Vagina (tissue), 2 donors: ENCODE measurements at places on chromosomes 5 and 9.
A peak's percentile ranks its signal among the peaks of the same experiment; 100 is the strongest.

DNA sequence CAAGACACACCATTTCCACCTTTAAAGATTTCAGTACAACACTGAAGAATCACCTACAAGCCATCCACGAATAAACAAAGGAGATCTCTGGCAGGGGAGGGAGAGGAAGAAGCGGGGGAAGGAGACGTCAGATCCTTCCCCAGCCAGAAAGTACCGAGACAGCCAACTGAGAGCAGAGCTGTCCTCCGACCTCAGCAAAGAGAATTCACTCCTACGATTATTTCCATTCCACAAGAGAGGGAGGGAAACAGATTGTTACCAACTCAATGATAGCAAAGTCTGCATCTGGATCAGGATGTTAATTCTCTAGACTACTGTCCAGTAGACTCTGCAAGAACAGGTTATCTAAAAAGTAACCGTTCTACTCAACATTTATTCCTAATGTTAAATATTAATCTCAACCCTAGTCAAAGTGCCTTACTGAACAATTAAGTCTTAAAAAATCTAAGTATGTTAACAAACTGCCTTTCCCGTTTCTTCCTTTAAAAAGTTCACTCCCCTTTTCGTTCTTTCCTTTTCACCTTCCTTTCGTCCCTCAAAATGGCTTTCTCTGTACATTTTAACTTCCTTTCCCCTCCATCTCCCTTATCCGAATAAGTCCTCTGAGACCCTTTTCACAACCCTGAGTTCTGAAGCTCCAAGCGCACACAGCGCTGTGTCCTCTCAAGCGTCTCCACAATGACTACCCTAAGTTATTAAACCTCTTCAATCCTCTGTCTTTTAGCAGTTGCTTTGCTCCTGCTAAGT, 1.4 kb downstream of the CHD1 start:
- H3K36me3 ChIP-seq = peaks cover 4% of the 10 kb centered on the region
- H3K27me3 ChIP-seq = no peaks in the 10 kb centered on the region
- DNase-seq = no peak
- H3K4me1 ChIP-seq = peaks cover 44% of the 10 kb centered on the region
- H3K4me3 ChIP-seq = peak overlapping the region; percentile 99

DNA sequence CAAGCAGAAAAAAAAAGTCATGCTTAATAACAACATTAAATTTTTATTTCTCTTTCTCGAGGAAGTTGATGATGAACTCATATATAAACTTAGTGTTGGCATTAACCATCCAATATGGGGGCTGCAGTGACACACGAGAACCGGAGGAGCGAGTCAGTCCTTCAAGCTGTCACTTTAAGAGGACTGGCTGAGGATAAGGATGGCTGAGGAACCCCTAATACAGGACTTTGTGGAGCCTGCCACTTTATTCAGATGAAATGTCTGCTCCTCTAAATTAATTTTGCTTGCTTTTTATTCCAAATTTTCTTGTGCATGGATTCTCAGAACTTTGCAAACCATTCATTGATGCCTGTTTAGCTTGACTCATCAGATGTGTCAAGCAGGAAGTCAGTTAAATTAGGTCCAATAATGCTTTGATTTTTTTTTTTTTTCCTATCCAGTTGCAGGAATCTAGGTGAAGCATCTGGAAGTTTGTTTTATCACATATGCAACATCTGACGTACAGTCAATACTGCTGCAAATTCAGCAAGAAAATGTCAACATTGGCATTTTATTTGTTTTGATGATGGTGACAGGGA, 144.2 kb upstream of the COL5A1 start:
- H3K4me3 ChIP-seq = no peak overlapping the region
- no peak for DNase-seq
- peaks cover 25% of the 10 kb centered on the region for H3K4me1 ChIP-seq
- H3K36me3 ChIP-seq = no peaks in the 10 kb centered on the region

DNA sequence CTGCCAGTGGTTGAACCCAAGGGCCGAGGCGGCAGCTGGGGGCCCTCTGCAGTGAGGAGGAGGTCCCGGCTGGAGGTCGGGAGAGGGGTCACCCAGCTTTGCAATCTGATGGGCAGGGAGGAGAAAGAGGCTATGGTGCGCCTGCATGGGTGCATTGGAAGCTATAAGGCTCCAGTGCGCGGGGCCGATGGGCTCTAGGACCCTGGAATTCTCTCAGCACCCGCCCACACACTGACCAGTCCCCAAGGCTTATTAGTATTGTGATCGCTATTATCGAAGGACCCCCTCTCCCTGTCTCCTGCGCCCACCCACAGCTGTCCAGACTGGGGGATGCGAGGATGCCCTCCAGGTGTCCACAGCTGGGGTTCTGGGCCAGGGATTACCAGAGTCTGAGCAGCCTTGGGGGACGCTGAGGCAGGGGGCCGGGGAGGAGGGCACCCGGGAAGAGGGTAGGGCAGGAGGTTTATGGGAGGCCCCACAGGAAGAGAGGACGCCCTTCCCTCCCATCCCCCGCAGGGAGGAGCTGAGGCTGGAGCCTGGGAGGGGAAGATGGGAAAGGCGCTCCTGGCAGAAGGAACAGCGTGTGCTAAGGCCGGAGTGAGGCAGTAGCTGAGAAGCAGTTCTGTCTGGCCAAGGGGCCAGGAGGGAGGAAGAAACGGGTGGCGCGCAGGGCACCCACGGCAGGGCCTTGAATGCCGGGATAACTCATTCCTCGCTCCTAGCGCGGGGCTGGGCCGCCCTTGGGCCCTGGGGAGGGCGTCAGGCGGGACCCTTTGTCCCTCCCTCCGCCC, 24.2 kb downstream of the C9orf50 start:
- no peaks in the 10 kb centered on the region for H3K27me3 ChIP-seq
- DNase-seq = no peak
- H3K4me1 ChIP-seq = peaks cover 35% of the 10 kb centered on the region
- peak overlapping the region; percentile 58 for H3K4me3 ChIP-seq
- H3K27ac ChIP-seq = peak overlapping the region; percentile 96

GRCh38 chr9:134258828-134259546, 67.3 kb upstream of the RXRA start:
- H3K4me1 ChIP-seq = no peaks in the 10 kb centered on the region
- no peaks in the 10 kb centered on the region for H3K27me3 ChIP-seq
- no peak overlapping the region for H3K27ac ChIP-seq
- no peak overlapping the region for H3K4me3 ChIP-seq

GRCh38 chr5:134554319-134555222, 29.1 kb downstream of the JADE2 start:
- peaks cover 18% of the 10 kb centered on the region for H3K36me3 ChIP-seq
- no peak for DNase-seq
- peaks cover 47% of the 10 kb centered on the region for H3K4me1 ChIP-seq
- peak overlapping the region; percentile 48 for H3K27ac ChIP-seq
- H3K27me3 ChIP-seq = no peaks in the 10 kb centered on the region

- no peak overlapping the region for H3K27ac ChIP-seq
- H3K4me3 ChIP-seq = no peak overlapping the region
- no peak for DNase-seq
- H3K27me3 ChIP-seq = no peaks in the 10 kb centered on the region
- H3K36me3 ChIP-seq = no peaks in the 10 kb centered on the region
Measured at GRCh38 chr5:160508780-160509361, 87.2 kb downstream of the PTTG1 start.

- no peak overlapping the region for H3K27ac ChIP-seq
- no peak for DNase-seq
- no peaks in the 10 kb centered on the region for H3K36me3 ChIP-seq
- H3K4me1 ChIP-seq = peaks cover 82% of the 10 kb centered on the region
- no peak overlapping the region for H3K4me3 ChIP-seq
Measured at GRCh38 chr9:33143241-33143661, 23.9 kb downstream of the B4GALT1 start.

GRCh38 chr5:68504306-68504705, 288.8 kb downstream of the PIK3R1 start:
- no peaks in the 10 kb centered on the region for H3K4me1 ChIP-seq
- no peaks in the 10 kb centered on the region for H3K36me3 ChIP-seq
- H3K27ac ChIP-seq = no peak overlapping the region
- DNase-seq = no peak
- no peaks in the 10 kb centered on the region for H3K27me3 ChIP-seq

GRCh38 chr9:129762985-129763926, 10.4 kb upstream of the PTGES start:
- H3K4me3 ChIP-seq = no peak overlapping the region
- no peaks in the 10 kb centered on the region for H3K36me3 ChIP-seq
- peaks cover 21% of the 10 kb centered on the region for H3K4me1 ChIP-seq
- peak overlapping the region; percentile 80 for H3K27ac ChIP-seq
- H3K27me3 ChIP-seq = no peaks in the 10 kb centered on the region

DNA sequence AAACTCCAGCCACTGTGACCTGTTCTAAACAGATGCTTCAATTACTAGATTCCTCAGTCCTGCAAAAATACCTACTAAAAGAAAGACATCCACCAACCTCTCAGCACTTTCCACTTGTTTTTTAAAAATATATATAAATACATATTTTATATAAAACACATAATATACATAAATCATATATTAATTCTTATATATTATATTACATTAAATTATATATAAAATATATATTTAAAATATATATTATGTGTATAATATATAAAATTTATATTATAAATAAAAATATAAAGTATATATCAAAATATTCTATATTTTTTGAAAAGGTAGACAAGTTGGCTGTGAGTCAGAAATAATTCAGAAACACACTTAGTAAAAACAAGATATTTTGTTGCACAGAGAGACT, 2371.8 kb upstream of the ACO1 start:
- no peak for DNase-seq
- no peaks in the 10 kb centered on the region for H3K36me3 ChIP-seq
- no peak overlapping the region for H3K27ac ChIP-seq

GRCh38 chr9:122031776-122032175, 61.3 kb downstream of the TTLL11 start:
- H3K4me3 ChIP-seq = no peak overlapping the region
- no peaks in the 10 kb centered on the region for H3K27me3 ChIP-seq
- no peak for DNase-seq
- H3K27ac ChIP-seq = no peak overlapping the region
- peaks cover 20% of the 10 kb centered on the region for H3K4me1 ChIP-seq

DNA sequence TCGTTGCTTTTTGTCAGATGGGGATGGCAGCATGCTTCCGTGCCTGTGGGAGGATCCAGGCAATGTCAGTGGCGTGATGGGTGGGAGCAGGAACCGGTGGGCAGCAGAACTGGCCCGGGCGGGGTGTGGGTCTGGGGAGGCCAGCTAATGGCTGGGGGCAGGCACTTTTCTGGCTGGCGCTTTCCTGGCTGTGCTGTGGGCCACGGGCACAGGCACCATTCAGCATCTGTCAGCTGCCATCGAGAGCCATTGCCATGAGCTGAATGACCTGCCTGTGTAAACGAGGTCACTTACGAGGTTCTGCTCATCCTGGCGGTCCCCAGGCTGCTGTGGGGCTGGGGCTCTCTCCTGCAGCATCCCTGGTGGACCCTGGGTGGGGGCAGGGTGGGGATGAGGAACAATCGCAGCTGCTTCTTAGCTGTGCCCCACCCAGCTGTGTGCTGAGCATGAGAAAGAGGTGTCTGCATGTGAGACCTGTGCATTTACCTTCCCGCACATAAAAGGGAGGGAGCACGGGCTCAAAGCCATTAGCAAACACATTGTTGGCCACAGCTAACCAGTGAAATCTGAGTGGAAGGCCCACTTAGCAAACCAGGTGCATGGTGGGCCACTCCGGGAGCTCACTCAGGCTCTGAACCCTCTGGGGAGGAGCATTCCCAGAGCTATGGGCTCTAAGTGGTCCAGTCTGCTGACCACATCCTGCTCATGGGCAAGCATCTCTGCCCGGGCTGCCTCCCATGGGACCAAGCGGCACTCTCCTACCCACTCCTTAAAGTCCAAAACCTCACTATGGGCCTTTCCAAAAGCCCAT, 41.3 kb upstream of the OLFM1 start:
- DNase-seq = peak; percentile 56
- no peaks in the 10 kb centered on the region for H3K4me1 ChIP-seq
- no peak overlapping the region for H3K4me3 ChIP-seq
- H3K27ac ChIP-seq = no peak overlapping the region
- no peaks in the 10 kb centered on the region for H3K27me3 ChIP-seq

GRCh38 chr5:125575171-125575890, 828.9 kb upstream of the ZNF608 start:
- no peaks in the 10 kb centered on the region for H3K4me1 ChIP-seq
- H3K4me3 ChIP-seq = no peak overlapping the region
- no peaks in the 10 kb centered on the region for H3K36me3 ChIP-seq

DNA sequence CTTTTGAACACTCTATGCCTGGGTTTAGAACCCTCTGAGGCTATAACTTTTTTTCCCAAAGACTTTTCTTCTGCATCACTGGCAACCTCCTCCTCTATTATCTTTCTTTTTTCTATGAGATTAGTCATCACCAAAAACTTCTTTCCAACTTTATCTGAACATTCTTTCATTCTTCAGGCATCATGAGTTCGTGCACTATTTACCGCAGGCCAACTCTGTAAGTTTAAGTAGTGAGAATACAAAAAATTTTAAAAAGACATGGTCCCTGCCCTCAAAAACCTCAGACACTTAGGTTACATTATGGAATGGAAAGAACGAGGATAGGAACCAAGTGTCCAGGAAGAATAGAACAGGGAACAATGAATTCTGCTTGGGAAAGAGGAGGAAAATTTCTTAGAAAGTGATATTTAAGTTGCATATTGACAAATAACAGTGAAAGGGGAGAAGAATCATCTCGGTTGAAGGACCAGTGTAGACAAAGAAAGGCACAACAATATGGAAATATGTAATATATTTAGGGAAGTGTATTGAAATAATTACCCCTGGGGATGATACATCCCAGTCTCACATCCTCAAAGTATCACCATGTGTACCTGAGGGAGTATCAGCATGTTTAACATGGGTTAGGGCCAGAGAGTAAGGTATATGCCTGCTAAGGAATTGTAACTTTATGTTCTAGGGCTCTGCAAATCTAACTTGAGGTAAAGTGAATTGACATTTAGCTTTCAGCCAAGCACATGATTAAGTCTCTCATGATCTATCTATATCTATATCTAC, 196.5 kb upstream of the NREP start:
- H3K36me3 ChIP-seq = no peaks in the 10 kb centered on the region
- H3K27ac ChIP-seq = no peak overlapping the region
- H3K4me3 ChIP-seq = no peak overlapping the region
- H3K4me1 ChIP-seq = no peaks in the 10 kb centered on the region

GRCh38 chr9:73011181-73011750, 58.4 kb upstream of the ALDH1A1 start:
- no peaks in the 10 kb centered on the region for H3K4me1 ChIP-seq
- no peaks in the 10 kb centered on the region for H3K27me3 ChIP-seq
- no peak overlapping the region for H3K4me3 ChIP-seq

DNA sequence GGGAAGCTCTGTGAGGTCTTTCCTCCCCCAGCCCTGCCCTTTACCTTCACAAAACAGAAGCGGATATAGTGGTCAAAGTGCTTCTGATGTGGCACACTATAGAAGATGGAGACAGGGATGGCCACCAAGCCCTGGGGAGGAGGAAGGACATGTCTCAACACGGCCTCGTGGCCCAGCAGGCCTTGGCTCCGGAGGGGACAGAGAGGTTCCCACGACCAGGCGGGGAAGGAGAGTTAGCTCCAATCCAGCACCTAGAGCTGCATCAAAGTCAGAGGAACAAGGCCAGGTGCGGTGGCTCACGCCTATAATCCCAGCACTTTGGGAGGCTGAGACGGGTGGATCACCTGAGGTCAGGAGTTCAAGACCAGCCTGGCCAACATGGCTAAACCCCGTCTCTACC, 4.1 kb upstream of the SPOUT1 start:
- H3K4me1 ChIP-seq = peaks cover 12% of the 10 kb centered on the region
- H3K36me3 ChIP-seq = no peaks in the 10 kb centered on the region
- no peaks in the 10 kb centered on the region for H3K27me3 ChIP-seq
- no peak overlapping the region for H3K4me3 ChIP-seq
- H3K27ac ChIP-seq = no peak overlapping the region
- DNase-seq = no peak
